ENCODE measurements at places on chromosomes 7 and 10.

GRCh38 chr7:146772601-146773000 lies 656.0 kb downstream of the CNTNAP2 start:
- no peak for DNase-seq

DNA sequence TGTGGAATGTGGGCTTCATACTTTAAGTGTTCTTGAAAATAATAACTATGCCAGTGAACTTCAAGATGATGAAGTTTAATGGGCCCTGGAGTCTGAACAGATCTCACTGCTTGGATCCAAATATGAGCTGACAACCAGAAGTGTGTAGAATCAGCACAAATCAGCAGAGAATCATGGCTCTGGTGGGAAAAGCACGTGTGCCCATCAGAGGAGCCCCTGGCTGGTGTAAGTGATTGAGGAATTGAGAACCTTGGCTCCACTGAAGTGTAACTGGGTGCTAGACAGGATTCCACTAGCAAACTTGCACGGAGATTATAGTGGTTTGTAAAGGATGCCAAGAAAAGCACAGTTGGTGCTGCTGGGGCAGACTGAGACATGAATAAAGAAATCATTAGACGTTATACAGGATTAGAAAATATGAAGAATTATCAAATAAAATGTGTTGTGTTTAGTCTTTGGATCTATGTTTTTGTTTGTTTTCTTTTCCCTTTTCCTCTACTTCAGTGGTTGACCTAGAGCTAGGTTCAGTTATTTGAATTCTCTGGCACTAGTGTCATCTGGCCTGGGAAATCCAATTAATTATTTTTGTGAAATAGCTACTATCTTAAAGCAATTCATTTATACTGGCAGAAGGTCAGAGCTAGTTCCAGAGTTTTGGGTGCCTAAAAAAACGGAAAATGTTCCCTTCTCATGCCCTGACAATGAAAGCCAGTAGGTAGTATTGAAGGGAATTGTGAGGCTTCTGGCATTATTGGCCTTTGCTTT lies 175.7 kb upstream of the MEOX2 start:
- DNase-seq: no peak

GRCh38 chr10:71856619-71857018 lies 5.6 kb upstream of the PSAP start:
- DNase-seq: no peak

GRCh38 chr10:81179805-81180452 lies 642.2 kb downstream of the SH2D4B start:
- no peak for DNase-seq

DNA sequence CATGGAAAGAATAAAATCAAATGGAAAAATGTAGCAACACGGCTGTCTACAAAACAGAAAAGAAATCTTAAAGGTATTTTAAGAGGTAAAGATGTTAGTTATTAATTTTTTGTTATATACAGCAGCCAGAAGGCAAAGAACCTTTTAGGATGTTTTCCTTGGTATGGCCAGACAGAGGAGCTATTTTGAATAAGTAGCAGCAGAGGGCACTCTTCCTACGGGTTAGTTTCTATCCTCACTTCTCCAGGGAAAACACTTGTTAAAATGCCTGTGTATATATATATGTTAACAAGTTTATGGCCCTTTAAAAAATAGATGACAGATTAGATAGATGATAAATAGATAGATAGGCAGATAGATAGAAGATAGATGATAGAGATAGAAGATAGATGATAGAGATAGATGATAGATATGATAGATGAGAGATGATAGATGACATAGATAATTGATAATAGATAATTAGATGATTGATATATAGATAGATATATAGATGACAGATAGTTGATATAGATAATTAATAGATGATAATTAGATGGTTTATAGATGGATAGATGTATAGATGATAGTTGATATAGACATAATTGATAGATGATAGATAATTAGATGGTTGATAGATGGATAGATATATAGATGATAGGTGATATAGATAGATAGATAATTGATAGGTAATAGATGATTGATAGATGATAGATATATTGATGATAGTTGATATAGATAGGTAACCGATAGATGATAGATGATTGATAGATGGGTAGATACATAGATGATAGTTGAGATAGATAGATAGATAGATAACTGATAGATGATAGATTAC lies 57.8 kb upstream of the WIPF3 start:
- peak; percentile 36 for DNase-seq

GRCh38 chr10:103772096-103772845 lies 83.1 kb downstream of the SH3PXD2A start:
- peak; percentile 69 for DNase-seq

DNA sequence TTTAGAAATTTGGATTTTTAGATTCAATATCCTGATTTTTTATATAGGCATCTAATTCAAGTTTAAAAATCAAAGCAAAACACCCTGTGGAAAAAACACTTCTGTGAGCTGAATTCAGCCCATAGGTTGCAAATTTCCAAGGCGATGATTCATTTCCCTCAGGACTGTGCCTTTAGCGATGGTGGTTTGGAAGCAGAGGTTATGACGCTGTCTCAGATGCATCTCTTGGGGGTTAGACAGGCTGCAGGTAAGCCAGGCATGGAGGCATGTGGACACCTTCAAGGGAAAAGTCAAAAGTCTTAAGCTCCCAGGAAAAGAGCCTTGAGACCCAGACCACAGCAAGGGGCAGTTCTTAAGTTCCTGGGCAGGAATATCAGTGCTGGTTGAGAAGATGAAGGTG lies 9.5 kb upstream of the FRA10AC1 start:
- DNase-seq: peak; percentile 43

DNA sequence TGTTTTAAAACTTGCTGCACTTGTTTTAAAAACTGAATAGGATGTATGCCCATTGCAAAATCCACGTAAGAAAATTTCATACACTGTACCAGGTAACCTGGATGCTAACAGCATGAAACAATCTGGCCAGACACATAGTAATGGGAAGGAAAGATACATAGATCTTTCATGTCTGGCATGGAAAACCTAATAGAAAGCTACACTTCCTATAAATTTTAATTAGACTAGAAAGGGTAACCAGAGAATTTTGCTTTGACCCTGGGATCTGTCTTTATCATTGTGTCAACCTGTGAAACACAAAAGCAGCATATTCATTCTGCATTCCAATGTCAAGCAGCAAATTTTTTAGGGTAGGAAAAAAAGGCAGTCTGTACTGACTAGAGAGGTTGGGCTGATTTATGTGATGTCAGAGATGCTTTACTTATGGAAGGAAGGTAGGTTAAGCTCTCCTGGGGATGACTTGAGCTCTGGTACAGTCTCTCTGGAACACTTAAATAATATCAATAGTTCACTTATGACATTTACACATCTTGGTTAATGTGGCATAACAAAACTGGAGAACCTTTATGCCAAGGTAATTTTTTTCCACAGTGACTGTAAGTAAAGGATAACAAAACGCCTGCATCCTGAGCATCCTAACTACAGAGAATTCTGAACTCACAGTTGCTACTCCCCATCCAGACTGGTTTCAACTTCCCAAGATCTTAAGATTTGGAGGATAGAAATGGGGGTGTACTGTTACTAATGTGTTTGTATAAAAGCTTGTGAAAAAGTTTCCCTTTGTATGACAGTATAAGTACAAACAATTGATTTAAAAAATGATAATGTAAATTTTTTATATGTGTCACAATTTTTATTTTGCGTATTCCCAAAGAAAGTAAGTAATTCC lies 44.7 kb downstream of the DOCK4 start:
- DNase-seq: no peak

- no peak for DNase-seq
These were observed 475.1 kb downstream of the PARD3 start for GRCh38 chr10:34339816-34340553.

- DNase-seq: no peak
These were observed 114.8 kb upstream of the ADO start for GRCh38 chr10:62689712-62690111.

DNA sequence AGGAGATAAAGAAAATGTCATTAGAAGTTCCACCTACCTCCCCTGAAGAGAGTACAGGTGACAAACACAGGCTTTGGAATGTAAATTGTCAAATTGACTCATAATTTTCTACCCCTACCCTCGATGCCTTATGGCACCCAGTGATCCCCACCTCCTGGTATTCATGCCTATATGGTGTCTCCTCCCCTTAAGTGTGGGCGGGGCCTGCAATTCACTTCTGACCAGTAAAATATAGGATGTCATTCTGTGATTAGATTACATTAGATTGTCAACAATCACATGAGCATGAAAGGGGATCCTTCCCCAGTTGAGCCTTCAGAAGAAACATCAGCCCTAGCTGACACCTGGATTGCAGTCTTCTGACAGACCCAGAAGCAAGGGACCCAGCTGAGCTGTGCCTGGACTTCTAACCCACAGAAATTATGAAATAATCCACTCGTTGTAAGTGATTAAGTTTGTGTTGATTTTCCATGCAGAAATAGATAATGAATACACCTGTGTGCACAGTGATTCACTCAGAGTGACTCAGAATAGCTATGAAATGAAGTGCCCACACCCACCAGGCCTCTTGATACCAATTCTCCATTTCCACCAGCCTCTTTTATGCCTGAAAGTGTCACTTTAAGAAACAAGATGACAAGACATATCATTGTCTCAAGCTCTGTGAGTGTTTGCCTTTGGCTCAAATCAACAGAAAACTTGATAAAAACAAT lies 8.5 kb upstream of the SLC39A12 start:
- no peak for DNase-seq

DNA sequence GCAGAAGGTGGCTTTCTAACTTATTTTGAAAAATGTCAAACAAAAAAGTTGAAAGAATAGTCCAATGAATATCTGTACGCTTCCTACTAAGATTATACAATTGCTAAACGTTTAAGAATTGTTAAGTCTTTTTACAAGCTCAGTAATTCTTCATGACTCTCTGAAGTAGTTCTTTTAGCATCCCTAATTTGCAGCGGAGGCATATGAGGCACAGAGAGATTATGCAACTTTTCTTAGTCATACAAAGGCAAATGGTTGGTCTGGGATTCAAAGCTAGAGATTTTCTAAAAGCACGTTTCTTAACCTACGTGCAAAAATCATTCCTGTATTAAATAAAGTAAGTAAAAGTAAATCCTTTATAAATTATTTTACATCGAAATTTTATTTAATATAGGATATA lies 254.2 kb downstream of the MAGI2 start:
- DNase-seq: no peak

DNA sequence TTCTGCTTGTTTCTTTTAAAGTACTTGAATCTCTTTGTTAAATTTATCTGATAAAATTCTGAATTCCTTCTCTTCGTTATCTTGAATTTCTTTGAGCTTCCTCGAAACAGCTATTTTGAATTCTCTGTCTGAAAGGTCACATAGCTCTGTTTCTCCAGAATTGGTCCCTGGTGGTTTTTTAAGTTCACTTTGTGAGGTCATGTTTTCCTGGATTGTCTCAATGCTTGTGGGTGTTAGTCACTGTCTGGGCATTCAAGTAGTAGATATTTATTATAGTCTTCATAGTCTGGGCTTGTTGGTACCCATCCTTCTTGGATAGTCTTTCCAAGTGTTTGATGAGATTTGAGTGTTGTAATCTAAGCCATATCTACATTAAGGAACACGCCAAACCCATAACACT lies 1060.6 kb downstream of the LRMDA start:
- DNase-seq: peak; percentile 97

DNA sequence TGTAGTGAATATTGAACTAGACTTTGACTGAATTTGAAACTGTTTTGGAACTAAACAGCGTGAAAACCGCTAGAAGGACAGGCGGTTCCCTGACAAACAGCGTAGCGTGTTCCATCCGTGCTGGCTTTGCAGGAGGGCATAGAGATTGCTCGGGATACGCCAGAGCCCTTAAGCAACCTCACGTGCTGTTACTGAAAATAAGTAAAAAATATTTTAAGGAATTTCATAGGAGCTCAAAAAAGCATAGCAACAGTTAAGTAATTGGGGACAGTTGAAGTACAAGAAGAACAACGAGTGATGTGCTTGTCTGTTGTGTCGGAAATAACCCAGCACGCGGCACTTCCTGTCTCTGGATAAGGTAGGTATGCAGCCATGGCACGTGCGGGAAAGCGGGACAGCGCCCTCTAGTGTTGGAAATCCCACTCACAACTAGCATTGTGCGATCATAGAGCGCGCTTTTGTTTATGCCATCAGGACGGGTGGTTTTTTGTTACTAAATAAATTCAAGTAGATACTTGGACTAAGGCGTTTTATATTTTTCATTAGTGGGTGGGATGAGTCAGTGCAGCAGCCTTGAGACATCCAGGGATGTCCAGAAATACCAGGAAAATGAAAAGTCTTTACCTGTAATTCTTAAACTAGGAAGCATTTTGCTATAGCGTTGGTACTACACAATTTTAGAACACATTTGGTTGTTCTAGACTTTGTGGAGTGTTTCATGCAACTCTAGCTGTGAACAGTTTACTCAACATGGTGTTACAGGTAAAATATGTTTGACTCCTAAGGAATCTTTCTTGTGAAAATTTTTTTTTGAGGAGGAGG lies 50.4 kb downstream of the DNAJB6 start:
- peak; percentile 87 for DNase-seq

DNA sequence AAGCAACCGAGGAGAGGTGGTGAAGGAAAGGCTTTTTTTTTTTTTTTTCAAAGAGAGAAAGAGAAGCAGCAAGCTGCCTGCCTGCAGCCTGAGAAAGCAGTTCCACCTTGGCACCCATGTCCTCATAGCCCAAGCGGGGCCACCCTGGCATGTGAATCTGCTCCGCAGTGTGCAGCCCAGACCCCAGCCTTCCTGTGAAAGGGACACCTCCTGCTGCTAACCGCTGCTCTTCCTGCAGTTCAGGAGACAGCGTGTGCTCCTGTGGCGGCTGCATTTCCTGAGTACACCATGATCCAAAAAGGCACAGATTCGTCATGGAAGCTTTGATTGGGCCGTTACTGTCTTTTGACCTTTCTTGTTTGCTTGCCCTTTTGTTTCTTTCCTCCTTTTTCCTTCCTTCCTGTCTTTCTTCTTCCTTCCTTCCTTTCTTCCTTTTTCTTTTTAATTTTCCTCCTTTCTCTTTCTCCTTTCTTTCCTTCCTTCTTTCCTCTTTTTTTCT lies 38.1 kb downstream of the IKZF1 start:
- DNase-seq: no peak

DNA sequence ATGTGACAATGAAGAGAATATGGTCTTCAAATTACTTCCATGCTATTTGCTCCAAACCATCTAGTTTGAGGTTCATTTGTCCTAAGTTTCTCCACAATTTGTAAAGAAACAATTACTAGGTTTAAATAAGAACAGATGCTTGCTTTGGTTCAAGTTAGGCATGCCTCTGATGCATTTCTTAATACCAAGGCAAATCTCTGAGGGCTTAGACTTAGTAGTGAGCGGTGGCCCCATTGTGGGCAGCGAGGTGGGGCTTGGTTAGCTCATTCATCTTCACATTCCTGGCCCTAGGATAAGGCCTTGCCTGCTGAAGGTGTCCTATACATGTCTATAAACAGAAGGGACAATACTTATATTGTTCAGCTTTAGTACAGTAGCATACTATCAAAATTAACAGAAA lies 52.4 kb upstream of the RHEB start:
- DNase-seq: no peak

Measured in brain microvascular endothelial cell (primary cell).